ENCODE measurements at places on chromosomes 4 and X.

DNA sequence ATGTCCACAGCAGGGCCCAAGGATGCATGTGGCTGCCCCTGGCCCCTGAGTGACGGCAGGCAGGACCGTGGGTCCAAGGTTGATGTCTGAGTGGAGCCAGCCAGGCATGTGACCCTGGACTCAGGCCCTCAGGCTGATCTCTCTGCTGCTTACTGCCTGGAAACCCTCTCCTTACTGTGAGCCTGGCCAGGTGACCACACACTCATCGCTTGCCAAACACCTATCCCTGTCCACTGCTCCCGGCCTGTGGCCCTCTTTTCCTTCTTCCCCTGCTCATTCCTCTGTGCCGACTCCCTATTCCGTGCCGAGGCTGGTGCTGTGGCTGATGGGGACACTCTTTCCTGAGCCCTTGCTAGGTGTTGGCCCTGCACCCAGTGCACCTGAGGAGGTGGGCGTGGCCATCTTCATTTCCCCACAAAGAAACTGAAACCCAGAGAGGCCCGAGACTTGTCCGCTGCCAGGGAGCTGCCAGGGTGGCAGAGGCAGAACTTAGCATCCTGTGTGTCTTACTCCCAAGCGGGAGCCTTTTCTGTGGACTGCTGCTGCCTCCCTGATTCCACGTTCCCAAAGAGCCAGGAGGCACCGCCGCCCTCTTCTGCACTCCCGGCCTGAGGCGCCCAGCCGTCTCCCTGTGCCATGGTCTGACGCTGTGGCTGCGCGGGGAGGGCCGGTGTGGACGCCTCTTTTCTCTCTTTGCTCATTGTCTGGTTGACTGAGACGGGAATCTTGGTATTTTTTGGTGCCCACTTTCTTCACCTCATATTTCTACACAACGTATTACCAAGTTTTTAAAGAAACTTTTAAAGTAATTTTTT lies 11.2 kb upstream of the RNF4 start:
- no peak for DNase-seq

DNA sequence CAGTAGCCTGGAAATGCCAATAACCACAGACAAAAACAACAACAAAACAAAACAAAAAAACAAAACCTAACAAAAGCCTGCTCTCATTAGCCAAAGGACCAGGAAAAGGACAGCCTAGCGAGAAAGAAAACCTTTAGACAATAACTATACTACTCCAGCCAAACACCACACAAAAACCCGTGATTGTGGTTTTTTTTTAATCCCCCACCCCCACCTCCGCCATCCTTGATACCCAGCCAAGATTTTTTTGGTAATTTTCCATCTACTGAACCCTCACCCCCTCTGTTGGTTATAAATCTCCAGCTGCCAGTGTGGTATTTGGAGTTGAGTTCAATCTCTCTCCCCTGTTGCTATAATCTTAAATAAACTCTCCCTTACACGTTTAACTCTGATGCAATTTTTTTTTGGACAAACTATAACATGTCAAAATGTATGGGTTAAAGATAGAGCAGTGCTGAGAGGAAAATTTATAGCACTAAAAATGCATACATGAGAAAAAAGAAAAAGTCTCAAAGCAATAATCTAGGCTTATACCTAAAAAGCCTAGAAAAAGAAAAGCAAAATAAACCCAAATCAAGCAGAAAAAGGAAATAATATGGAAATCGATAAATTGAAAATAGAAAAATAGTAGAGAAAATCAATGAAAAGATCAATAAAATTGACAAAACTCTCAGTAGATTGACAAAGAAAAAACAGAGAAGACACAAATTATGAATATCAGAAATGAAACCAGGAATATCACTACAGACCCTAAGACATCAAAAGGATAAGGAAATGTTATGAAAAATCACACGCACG lies 83.7 kb downstream of the NAT8L start:
- DNase-seq = peak; percentile 44

- DNase-seq = no peak
Measured at GRCh38 chr4:38109896-38110295, 149.7 kb downstream of the PTTG2 start.

GRCh38 chrX:97563531-97564133 lies 679.9 kb downstream of the RPA4 start:
- peak; percentile 64 for DNase-seq
